ENCODE measurements at places on chromosomes 1 and 21.
A peak's percentile ranks its signal among the peaks of the same experiment; 100 is the strongest.

DNA sequence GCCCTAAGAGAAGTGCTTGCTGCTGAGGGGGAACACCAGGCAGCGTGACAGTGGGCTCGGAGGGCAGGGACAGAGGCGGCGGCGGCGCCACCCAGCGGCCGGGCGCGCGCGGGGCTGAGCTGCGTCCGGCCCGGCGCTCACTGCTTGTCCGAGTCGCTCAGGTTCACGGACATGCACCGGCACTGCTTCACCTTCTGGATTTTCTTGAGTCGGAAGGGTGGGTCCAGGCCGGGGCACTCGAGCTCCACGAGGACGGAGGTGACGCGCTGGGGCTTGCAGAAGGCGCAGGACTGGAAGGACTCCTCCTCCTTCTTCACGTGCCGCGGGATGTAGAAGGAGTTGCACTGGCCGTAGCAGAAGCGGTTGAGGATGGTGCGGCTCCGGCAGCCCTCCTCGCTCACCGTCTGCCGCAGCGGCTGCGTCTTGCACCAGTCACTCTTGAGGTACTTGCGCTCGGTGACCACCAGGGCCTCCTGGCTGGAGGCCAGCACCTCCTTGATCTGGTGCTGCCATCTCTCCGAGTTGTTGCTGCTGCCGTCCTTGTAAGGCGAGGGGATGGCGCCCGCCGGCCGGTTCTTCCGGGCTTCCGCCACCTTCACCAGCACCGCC, 119.0 kb downstream of the GREM2 start:
- peak; percentile 26 for DNase-seq

GRCh38 chr21:14685568-14685967, 139.5 kb upstream of the SAMSN1 start:
- no peak for DNase-seq

DNA sequence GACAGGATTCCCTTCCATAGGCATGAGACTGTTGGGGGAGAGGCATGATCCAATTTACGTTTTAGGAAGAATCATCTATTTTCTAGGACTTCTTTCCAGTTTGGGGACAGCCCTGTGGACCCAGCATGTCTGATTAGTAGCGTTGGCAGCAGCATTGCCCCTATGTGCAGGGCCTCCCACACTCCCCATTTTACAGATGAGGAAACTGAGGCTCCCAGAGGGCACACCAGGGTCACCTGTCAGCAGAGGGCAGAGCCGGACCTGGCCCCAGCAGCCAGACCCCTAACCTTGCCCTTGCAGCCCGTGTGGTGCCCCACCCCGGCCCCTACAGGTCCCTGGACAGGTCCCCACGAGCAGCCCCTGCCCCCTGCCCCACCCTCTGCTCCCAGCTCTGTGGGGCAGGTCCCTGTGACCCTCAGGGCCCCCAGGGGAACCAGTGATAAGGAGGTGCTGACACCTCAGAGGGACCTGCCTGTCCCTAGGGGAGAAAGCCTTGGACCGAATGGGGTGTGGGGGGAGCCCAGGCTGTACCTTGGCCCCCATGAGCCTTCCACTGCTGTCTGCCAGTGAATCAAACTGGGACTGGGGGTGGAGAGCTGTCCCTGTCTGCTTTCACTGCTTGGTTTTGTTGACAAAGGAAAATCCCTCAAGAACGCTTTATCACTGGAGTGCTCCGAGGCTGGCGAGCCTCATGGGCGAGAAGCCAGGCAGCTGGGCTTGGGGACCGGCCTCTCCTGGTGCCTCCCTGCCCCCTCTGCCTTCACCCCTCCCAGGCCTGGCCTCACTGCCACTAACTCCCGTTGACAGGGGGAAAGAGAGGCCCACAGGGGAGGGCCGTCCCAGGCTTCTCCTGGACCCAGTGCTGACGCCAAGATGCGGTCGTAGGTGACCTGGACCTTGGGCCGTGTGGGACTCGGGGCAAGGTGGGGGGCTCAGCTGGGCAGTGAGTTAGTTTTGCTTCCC, 39.4 kb upstream of the CCDC27 start:
- DNase-seq: peak; percentile 78

DNA sequence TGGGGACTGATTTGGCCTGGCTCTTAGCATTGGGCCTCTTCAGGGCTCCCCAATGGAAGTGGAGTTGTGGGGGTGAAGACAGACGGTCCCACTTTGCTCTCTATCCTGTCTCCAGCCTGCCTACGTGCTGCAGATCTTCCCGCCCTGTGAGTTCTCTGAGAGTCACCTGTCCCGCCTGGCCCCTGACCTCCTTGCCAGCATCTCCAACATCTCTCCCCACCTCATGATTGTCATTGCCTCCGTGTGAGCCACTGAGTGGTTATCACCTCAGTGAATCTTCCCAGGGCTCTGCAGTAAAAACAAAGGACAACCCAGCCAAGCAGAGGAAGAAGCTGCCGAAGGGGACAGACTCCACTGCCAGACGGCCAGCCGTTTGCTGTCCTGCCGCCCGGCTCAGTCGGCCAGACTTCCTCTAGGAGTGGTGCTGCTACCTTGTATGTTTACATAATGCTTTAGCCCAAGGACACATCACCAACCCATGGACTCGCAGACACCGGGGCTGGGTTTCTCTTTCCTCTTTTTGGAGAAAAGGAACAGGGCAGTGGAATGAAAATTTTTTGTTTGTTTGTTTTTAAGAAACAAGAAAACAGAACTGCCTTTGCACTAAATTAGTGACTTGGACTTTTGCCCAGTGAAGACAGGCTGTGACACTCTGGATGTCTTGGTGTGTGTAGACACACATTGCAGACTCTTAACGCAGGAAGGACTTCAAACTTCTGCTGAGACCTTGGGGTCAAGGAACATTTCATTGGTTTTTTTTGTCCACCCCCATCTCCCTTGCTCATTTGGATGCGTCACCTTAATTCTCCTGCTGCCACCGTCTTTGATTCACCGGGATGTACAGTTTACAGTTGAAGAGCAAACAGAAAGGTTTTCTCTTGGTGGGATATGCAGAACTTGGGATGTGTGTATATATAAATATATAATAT, 36.5 kb downstream of the ZBTB17 start:
- no peak for DNase-seq

GRCh38 chr1:227869279-227869842, 53.9 kb downstream of the PRSS38 start:
- DNase-seq: no peak

- DNase-seq: no peak
Measured at GRCh38 chr1:244139655-244140054, 88.6 kb downstream of the ZBTB18 start.

DNA sequence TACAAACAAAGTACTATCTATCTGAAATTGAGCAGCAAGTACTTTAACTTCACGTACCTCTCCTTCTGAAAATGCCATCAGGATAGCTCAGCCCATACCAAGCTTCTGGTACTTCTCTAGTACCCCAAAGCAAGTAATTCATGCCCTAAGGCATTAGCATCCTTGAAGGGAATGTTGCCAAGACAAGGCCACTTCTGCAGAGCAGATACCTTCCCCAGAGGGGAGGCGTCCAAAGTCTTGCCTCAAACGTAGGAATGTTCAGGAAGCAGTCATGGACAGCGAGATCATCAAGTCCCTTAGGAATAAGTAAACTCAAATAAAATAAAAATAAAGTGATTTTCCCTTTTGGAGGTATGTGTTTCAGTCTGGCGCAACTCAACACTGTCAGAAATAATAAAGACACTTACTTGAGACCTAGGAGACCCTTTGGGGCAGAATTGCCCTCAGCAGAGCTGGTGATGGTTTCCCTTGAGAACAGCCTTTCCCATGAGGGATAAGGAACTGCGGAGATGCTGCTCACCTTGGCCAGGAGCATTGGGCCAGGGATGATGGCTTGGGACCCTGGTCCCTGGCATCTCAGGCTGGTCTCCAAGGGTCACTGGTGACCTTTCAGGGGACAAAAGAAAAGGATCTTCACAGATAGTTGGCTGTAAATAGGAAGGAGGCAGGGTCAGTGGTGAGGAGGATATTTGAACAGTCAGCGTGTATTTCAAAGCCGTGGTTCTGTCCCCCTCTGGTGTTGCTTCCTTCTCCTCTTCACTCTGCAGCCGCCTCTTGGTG, 522.9 kb downstream of the KIF26B start:
- DNase-seq: no peak

DNA sequence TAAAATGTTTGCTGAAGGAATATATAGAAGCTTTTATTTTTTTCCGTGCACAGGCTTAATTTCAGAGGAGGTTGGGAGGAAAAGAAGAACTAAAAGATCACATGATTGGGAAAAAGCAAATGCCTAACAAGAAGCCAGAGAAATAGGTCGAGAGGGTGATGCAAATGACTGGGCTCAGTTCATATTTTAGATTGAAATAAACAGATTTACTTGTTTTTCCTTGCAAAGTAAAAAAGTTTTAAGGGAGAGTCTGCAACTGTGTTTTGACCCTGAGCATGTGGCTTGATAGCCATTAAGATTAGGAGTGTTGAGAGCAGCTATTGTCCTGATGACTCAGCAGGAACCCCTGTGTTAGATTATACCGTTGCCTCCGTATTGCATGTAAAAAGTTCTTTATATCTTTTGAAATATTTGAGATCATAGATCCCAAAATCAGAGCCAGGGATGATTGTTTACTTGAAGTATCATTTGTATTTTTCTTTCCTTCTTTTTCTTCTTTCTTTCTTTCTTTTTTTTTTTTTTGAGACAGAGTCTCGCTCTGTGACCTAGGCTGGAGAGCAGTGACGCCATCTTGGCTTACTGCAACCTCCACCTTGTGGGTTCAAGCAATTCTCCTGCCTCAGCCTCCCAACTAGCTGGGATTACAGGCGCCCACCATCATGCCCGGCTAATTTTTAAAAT, 20.2 kb downstream of the CLIC4 start:
- no peak for DNase-seq
